Lower leg skin (tissue), 4 donors: ENCODE measurements at places on chromosomes 2 and 18. TPM values are rescaled to one million over a fixed set of nuclear protein-coding genes. Genes with fewer than 3 reads are reported as not detected.

Gene SLC8A1
- 21.2 TPM for total RNA-seq

Gene CAPN14
- 1.3 TPM for total RNA-seq

Gene ZRANB3
- total RNA-seq, result 2.1 TPM

Gene GPR75
- 1.2 TPM for total RNA-seq

Gene BOD1L2
- not detected for total RNA-seq

Gene KIAA2012
- not detected for total RNA-seq

Gene RPRM
- 0.51 TPM for total RNA-seq

Gene TYW5
- total RNA-seq, result 6.3 TPM

Gene EMILIN2
- total RNA-seq, result 4.0 TPM

Gene HOXD3
- 1.7 TPM for total RNA-seq

Gene PSMA8
- not detected for total RNA-seq

Gene CDH19
- 8.2 TPM for total RNA-seq

DNA sequence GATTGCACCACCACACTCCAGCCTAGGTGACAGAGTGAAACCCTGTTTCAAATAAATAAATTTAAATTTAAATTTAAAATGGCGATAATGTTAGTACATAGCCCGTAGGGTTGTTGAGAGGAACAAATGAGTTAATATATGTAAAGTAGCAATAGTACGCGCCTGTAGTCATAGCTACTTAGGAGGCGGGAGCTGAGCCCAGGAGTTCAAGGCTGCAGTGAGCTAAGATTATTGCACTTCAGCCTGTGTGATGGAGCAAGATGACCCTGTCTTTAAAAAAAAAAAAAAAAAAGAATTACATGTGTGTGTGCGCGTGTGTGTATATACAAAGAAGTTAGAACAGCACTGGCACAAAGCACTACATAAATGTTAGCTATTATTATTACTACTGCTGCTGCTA, 117.4 kb upstream of the ARL5A start:
- DNase-seq, result no peak

DNA sequence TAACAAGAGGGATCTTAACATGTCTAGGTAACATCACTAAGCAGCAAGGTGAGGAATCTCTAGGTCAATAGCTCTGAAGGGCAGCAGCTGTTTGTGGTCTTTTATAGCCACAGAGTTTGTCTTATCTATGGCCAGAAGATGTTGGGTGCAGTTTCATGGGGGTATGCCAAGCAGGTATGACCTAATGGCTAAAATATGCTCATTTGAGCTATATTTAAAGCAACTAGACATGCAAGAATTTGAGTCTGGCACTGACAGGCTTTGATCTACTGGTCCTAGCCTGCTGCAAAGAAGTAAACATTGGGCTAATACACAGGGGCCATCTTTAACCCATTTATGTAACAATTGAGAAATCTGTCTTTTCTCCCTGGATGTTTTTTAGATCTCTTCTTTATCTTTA, 13.9 kb upstream of the UGP2 start:
- DNase-seq, result no peak

GRCh38 chr2:54723996-54724559, 616 bp downstream of the EML6 start:
- no peak for DNase-seq

DNA sequence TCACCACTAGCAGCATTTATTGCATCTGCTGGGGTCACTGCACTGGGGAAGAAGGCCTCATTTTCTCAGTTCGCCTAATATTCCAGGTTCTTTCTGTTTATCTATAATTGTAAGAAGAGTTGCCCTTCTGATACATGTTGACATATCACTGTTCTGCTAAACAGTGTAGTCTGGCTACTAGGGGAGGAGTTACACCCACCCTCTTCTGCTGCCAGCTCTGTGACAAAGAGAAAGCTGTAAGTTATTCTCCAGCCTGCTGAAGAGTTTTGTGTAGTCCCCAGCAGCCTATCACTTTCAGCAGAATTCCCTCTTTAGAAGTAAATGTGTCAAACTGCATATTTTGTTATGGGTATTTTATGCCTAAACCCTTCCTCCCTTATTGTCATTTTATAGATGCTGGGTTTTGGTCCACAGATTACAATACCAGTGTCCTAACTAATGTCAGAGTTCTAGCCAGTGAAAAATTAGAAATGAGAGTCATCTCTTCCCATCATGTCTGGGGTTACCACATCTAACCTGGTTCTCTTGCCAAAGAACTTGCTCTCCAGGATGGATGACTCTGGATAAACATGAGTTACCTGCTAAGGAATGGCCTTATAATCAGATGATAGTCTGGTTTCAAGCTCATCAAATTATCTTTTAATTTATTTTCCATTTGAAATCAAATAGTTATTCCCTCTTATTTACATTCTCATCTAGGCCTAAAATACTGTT, 5.6 kb upstream of the MBOAT2 start:
- DNase-seq, result no peak

DNA sequence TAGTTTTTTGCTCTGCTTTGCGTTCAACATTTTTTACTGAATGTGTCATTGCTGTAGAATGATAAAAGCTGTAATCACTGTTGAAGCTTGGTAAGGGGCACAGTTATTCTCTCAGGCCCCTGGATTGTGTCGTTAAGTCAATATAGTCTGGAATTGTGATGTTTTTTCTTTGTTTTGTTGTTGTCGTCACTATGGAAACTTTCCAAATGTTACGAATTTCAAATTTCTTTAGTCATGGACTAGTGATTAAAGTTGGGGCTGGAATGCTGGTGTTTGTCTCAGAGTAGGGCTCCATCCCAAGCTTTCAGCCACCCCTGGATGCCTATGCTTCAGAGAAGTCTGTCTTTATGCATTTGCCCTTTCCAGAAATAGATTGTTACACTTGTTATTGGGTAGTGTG, 287.2 kb downstream of the CDH19 start:
- DNase-seq, result no peak

GRCh38 chr2:126836761-126837679, 61.7 kb upstream of the TEX51 start:
- no peak for DNase-seq

DNA sequence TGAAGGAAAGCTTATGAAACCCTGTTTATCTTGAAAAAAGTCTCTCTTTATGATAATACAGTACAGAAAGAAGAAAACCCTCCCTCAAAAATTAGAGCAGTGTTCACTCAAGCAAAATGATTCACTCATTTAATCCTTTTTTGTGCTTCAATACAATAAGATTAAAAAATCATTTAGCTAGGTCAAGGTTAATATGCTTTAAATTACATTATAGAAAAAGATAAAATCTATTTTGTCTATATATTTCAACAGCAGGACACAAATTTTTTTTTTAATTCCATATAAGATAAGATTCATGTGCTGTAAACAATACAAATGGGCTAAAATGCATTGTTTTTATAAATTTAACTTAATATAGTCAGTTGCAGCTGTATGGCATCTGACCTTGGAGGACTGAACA, 176.9 kb downstream of the KCNE4 start:
- no peak for DNase-seq

DNA sequence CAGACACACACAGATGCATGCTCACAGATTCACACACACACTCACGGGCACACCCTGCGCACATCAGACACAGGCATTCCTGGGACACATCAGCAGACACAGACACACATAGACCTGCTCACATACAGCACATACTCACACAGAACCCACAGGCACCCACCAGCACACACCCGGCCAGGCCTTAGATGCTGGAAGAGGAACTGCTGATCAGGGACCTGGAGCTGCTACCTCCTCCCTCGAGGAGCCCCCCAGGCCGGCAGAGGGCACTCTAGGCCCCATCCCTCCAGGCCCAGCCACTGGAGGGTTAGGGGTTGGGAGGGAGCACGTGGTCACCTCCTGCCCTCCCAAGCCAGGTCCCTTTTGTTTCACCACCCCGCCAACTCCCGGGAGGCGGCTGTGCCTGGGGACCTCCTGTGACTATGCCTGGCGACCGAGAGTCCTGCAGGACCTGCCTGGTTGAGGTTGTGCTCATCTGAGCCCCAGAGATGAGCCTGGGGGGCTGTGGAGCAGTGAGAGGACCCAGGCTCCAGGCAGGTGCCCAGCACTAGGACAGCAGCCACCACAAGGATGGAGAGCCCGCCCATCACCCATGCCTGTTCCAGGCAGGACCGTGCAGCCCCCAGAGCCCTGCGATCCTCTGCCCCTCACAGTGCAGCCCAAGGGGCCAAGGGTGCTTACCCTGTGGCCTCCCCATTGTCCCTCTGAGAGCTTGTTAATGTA, 21.0 kb upstream of the PTMA start:
- no peak for DNase-seq

- DNase-seq, result no peak
These were observed 46.2 kb upstream of the ITGAV start for GRCh38 chr2:186543561-186544131.

GRCh38 chr2:127768775-127769479, 42.0 kb downstream of the WDR33 start:
- no peak for DNase-seq

DNA sequence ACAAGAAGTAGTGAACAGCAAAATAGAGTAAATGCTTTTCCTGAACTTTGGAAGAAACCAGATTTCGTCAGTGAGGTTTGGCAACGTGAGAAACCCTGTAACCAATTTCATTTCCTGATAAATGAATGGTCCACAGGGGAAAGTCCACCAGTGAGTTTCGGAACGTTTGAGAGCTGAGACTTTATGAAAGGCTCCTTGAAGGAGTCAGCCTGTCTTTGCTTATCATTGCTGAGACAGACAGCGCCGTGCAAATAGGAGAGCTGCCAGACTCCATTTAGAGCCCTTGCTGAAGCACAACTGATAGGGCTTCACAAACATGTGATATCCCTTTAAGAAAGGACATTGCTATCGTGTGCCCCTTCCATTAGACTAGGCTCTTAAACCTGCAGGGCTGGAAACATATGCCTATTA, 121.8 kb upstream of the SMAD7 start:
- DNase-seq, result no peak

GRCh38 chr2:202760848-202761247, 110.7 kb downstream of the ICA1L start:
- no peak for DNase-seq

DNA sequence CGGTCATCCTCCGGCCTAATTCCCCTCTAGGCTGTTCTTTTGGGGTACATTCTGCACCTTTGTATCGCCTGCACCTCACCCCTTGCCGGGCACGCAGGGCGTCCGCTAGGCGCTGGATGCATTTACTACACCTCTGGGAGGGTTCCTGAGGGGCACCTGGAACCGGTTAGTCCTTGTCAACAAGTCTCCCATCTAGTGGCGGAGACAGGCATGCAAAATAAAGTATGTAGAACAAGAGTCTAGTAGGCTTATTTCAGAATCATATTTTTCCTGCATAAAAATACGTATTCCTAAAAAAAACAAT, 705 bp upstream of the TEX261 start:
- no peak for DNase-seq

DNA sequence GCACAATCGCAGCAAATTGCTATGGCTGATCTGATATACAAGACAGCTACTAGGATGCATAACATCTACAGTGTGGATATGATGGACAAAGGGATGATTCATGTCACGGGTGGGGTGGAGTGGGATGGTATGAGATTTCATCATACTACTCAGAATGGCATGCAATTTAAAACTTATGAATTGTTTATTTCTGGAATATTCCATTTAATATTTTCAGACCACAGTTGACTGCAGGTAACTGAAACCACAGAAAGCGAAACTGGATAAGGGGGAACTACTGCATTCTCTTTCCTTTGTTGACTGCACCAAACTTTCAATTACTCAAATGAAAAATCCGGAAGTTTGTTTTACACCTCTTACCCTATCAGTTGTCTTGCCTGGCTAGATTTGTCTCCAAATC, 94.4 kb upstream of the NEUROD1 start:
- no peak for DNase-seq

DNA sequence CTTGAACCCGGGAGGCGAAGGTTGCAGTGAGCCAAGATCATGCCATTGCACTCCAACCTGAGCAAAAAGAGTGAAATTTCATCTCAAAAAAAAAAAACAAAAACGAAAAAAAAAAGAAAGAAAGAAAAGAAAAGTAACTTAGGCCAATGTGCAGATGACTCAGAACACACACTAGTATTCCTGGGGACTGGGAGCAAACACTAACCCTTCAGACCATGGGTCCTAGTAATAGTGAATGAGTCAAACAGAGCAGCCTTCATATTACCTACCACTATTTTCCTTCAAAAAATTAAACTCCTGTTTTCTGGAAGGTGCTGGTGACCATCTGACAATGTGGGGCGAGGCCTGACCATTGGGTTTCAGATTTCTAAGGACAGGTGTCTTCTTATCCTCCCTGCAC, 253.4 kb downstream of the PIEZO2 start:
- no peak for DNase-seq
